Hippocampal formation (tissue), 2 donors: ENCODE measurements at places on chromosomes 11 and 22.

DNA sequence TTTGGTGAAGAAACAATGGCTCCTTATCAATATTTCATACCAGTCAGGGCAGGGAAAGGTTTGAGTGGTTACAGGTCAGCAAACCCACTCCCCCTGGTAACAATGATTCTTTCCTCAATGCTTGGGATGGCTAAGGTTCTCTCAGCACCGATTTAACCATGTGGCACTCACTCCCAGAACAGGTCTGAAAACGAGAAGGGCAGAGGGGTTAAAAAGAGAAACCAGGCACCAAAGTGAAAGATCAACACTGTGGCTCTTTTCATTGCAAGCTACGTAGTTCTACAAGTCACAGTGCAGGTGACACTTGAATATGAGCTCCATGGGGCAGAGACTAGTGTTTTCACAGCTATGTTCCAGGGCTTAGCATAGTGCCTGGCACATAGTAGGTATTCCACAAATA lies 132.4 kb downstream of the PLEKHA7 start:
- no peak for DNase-seq

DNA sequence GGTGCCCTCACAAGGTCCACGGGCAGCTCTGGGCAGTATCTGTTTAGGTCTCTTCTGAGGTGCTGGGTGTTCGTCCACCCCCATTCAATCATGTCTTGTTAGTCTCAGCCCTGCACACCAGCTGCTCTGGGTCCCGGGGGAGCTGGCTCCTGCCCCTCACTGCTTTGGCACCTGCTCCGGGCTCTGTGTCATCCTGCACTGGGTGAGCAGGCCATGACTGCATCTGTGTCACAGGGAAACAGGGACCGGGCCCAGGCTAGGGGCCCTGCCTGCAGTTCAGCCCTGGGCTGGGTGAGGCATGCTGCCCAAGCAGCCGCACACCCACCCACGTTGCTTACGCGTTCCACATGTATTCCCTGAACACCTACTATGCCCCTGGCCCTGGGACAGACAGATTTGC lies 43.9 kb downstream of the ELFN2 start:
- DNase-seq = no peak

DNA sequence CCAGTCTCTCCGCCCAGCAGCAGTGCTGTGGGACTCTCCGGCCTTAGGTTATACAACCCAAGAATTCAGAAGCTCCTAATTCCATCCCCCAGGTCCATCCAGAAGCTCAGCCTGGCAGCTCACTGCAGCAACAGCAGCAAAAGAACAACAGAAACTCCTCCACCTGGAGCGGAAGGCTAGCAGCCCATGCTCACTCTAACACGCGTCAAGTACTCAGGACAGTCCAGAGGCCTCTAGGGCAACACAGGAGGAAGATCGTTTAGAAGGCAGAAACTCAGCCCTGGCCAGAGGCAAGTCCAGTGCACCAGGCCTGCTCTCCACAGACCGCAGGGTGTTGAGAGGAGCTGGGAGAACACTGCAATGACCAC lies 17.1 kb downstream of the PLA2G6 start:
- no peak for DNase-seq

DNA sequence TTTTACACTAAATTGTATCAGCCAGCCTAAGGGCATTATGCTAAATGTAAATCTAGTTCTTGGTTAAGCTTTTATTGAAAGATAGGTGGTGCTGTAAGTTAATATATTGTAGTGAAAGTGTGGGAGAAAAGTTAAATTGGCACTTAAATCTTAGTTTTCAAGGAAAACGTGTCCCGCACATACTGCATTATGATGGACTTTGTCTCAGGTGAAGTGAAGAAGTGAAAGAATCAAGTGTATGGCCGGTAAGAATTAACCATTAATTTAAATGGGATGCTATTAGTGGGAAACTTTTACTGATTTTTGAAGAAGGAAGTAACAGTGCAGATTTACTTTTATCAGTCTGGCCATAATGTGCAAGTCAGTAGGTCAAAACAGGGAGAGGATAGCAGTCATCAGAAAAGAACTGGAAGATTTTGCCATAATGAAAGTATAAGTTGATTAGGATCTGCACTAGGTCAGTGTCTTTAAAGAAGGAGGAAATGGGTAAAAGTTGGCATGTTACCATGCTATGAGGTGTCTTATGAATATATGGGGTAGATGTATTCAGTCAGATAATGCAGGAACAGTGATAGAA lies 81.6 kb downstream of the PDHX start:
- no peak for DNase-seq
